DMS79 (cell line): ENCODE measurements at places on chromosomes 3 and 15.

- DNase-seq = no peak
Observed at GRCh38 chr3:141240286-141240685, 8.7 kb downstream of the PXYLP1 start.

- DNase-seq = no peak
Observed at GRCh38 chr15:78195735-78196201, 38.6 kb downstream of the ACSBG1 start.

DNA sequence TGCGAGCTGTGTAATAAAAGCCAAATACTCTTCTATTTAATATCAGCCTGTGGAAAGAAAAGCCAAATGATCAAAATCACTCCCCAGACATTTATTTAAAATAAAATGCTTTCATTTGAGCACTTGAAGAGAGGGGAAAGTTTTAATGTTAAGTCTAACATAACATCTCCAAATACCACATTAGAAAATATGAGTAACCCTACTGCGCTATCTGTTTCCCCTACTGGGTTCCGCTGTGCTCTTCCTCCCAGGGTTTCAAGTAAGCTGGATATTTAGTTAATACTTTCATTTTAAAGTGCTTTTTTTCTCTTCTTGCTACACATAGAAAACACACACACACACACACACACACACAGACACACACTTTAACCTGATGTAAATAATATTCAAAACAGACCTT is 6.7 kb upstream of the VGLL4 start:
- no peak for DNase-seq

DNA sequence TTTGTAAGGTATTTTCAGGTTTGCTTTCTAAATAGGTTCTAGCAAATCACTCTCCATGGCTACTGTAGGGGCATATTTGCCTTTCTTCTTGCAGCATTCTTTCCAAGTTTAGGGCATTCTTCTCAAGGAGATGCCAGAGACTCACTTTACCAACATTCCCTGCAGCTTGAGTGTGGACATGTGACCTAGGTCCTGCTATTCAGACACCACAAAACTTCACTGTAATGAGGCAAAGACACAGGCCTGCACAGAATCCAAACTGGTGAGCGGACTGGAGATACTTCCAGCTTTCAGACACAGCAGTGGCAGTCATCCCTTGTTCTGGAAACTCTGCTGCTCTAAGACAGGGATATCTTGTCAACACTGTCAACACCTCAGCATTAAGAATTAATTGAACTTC is 146.4 kb upstream of the PFN2 start:
- DNase-seq = no peak

DNA sequence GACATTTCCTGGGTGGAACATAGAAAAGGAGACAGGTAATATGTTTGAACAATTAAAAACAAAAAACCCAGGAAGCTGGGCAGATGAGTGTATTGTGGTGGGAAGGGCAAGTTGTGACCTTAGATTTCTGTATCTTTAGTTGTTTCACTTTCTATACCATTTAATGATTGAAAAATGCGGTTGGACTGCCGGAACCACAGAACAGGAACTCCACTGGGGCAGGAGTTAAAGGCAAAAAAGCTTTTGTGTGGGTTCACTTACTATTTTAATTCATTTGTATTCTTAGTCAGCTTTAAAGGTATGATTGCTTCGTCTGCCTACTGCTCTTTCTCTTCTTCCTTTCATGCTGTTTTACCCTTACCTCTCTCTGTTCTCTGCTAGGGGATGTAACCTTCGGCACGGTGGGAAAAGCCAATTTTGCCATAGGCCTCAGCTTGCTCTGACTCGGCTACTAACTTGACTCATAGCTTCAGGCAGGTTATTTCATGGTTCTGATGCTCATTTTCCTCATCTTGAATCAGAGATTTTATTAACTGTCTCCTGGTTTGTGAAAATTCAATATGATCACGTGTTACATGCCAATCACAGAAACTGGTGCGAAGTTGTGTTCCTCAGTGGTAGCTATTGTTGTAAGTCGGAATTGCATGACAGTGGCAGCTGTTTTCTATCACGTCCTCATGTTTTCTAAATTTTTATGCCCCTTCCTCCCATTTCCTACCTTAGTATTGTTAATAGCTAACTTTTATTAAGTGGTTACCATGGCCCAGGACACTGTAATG is 1.6 kb upstream of the MCTP2 start:
- DNase-seq = no peak

DNA sequence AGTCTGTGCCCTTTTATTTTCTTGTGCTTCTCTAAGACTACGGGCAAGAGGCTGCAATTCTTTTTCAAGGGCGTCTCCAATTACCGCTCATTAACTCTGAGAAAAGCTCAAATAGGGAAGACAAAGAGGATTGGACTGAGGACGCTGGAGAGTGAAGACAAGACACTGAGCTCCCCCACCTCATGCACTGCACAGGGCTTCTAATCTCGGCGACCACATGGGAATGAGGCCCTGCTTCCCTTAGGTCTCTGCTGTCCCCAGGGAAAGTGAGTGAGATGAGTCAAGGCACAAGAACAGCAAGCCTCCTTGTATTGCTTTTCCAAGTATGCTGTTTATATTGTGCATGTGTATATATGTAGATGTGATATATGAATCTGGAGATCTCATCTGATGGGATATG is 392.2 kb upstream of the CFAP20DC start:
- no peak for DNase-seq

GRCh38 chr15:64634027-64634426 is 141.4 kb downstream of the RBPMS2 start:
- DNase-seq = no peak

- DNase-seq = no peak
Observed at GRCh38 chr3:53114011-53114400, 16.2 kb downstream of the RFT1 start.

DNA sequence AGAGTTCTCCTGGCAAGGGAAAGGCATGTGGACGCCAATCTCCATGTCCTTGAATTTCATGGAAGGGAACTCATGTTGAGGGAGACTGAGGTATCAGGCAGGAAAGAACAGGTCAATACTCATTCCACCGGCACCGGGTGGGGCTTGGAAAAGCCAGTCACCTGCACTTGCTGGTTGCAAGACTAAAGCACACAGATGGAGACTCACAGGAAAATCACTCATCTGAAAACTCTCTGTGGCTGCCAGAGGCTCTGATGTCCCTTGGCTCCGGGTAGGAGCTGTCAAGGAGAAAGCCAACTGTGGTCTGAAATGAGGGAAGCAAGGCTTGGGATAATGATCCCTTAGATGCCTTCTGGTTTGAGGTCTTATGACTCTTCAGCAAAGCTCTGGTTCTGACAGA is 8.7 kb upstream of the CGNL1 start:
- no peak for DNase-seq

DNA sequence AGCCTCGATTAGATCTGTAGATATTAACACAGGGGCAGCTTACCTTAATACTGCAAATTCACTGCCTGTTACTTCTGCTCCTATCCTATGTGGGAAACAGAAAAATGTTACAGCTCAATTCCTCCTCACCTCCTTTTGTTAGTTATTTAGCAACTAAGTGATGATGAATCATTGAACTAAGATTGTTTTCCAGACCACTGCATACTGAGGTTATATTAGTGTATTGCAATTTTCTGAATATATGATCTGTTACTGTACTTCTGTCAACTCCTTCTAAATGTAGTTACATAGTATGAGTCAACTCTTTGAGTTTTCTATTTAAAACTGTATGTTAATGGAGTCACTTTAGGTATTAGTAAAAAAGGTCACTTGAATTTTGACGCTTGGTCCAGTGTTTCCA is 331.5 kb upstream of the SLCO3A1 start:
- DNase-seq = no peak

DNA sequence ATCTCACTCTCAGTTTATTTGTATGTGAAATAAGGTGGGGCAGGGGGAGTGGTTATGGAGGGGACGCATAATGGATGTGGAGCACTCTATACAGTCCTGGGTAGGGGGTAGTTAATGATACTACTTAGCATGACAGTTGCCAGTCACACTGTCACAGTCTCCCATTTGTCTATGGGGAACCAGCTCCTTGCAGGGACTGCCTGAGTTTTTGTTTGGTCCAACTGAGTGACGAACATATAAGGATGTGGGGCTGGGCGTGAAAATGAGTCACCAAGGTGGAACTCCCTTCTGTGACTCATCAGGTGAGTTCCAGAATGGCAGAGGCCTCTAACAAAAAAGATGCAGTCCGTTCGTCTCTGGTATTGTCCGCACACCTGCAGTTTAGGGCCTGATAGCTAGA is 235.3 kb upstream of the ST8SIA2 start:
- no peak for DNase-seq

DNA sequence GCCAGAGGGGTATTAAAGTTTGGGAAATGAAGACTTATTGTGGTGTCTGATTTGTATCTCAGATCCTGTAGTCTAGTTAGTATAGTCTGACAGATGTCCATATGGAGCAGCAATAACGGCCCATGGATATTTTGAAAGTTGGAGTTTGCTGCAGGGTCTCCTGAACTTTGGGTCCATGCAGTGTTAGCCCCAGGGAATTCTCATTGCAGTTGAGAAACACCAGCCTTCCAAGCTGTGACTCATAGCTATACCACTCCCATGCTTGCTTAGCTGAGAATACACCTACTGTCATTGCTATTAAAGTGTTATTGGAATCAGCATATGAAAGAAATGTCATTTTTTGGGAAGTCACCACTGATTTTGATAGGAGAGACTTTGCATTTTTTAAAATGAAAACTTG is 29.2 kb downstream of the TMOD2 start:
- DNase-seq = no peak

- peak; percentile 21 for DNase-seq
Observed at GRCh38 chr3:3798631-3799113, 559 bp upstream of the LRRN1 start.

- DNase-seq = peak; percentile 24
Observed at GRCh38 chr15:74228723-74229081, 7.4 kb upstream of the CCDC33 start.
